ENCODE measurements at places on chromosomes 12 and 14.

DNA sequence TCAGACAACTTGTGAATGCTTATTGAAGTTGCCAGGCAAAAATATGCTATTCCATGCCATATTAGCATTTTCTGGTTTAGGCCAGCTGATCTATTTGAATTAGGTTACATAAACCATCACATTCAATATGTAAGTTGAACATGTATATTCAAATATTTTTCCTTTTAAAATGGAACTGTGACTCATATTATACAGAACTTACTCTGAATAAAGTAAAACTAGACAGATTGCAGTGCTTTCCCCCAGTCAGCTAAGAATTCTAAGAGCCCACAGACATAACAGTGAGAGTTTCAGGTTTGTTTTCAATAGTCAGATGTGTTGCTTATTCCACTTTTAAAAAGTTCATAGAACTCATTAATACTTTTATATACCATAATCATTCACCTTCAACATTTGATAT lies 119.8 kb downstream of the MGST1 start:
- DNase-seq = no peak

DNA sequence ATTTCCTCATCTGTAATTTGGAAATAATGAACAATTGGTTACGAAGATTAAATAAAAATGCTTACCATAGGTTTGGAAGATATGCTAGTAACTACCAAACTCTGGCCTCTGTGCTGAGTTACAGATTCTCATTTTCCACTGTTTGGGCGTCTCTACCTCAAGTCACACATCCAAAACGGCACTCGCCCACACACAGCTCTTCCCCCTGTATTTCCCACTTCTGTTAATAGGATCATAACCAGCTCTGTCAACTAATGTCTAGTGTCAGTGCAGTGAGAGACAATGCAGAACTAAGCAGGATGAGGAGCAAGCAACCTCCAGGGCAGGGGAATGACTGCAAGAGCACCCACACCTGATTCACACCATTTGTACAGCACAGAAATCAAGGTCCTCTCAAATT lies 10.9 kb upstream of the SYCP3 start:
- no peak for DNase-seq

- DNase-seq = no peak
These were observed 56.4 kb upstream of the RNU6-8 start for GRCh38 chr14:32259368-32260013.

- DNase-seq = no peak
These were observed 37.8 kb upstream of the ATP2A2 start for GRCh38 chr12:110243227-110243626.

DNA sequence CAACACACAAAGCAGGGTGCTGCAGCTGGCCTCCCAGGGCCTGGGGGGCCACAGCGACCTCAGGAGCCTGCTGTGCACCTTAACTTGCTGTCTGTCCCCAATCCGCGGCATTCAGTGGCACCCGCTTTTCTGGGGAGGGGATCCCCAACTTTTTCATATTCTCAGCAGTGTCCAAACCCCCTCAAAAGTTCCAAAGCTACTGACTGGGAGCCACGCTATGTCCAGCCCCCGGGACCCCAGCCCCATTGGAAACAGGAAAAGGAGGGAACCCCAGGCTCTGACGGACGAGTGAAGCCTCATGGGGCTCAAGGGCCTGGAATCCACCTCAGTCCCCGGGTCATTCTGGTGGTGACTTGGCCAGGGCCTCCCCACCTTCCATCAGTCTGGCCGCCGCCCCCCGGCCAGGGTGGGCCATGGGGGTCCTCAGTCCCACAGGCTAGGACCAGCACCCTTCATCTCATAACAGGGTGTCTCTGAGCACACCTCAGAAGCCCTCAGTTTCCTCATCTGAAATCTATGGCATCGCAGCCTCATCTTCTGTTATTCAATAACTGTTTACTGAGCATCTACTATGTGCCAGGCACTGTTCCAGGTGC lies 127.3 kb downstream of the NCOR2 start:
- DNase-seq = no peak

- no peak for DNase-seq
These were observed 47.3 kb upstream of the FZD10 start for GRCh38 chr12:130114952-130115351.

DNA sequence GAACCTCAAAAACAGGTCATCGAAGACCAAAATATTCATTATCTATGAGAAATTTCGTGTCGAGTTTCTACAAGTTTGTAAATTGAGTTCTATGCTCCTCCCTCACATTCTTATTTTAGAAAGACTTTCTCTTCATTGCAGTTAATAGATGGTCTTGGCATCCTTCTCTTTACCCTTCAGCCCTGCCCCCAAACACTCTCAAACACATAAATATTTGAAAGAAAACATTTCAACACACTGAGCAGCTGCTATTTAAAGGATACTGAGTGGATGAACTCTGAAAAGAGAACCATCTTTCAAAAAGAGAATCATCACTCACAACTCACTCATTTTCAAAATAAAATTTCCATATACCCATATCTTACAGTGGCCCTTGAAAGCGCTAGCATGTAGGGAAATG lies 67.1 kb downstream of the NUAK1 start:
- no peak for DNase-seq

GRCh38 chr12:124581307-124582107 lies 14.1 kb upstream of the NCOR2 start:
- DNase-seq = no peak

DNA sequence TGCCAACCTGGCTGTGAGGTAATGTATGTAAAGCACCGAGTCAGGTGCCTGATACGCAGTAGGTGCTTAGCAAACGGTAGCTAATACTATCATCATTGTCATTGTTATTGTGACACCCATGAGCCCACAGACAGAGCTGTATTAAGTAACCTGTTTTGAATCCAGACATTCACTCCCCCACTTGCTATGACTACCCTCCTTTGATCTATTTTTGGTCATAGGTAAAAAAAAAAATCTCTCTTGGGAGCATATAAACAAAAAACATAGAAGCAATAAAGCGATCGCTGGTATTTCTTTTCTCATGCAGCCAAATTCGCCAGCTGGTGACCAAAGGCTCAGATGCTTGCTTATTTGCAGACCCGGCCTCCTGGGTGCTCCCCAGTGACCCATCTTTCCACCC lies 330.2 kb downstream of the DPF3 start:
- DNase-seq = no peak

- no peak for DNase-seq
These were observed 78.8 kb downstream of the TMCC3 start for GRCh38 chr12:94571556-94571955.

DNA sequence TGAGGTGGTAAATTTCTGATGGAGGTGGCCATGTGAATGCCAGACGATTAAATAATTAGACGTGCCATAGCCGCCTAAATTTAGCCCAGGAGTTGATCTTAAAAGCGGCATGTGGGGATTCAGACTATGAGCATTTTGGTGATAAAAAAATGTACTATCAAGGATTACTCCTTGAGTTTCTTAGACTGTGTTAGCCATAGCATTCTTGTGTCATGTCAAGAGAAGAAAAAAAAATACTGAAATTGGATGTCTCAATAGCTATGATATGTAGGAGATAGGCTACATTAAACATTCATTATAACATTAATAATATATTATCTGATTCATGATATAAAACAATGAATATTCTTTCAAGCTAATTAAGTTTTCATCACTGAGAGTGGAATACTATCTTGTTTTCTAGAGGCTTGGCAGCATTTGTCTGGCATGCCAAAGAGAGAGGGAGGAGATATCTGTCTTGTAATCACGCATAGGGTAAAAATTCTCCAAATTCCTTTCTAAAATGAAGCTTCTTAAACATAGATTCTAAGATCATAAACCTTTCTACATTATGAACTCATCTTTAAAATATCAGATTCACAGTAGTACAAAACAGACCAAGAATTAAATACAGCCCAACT lies 727.0 kb downstream of the C12orf50 start:
- no peak for DNase-seq

- no peak for DNase-seq
These were observed 163.3 kb downstream of the ETV6 start for GRCh38 chr12:11812586-11813437.

DNA sequence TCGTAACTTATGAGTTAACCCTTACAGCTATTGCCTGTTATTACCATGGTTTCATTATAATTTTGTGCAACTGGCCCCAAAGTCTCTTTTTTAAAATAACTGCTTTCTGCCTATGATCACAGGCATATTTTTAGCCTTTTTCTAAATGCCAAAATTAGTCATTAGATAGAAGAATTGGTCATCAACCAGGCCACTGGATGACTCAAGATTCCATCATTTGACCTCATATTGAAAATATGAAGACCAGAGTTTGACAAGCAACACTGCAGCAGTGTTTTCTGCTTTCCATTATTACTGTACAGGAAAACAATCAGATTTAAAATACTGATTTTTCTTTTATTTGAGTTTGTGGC lies 54.7 kb upstream of the OTOGL start:
- DNase-seq = no peak

GRCh38 chr12:53219292-53219955 lies 12.4 kb upstream of the ITGB7 start:
- DNase-seq = no peak

DNA sequence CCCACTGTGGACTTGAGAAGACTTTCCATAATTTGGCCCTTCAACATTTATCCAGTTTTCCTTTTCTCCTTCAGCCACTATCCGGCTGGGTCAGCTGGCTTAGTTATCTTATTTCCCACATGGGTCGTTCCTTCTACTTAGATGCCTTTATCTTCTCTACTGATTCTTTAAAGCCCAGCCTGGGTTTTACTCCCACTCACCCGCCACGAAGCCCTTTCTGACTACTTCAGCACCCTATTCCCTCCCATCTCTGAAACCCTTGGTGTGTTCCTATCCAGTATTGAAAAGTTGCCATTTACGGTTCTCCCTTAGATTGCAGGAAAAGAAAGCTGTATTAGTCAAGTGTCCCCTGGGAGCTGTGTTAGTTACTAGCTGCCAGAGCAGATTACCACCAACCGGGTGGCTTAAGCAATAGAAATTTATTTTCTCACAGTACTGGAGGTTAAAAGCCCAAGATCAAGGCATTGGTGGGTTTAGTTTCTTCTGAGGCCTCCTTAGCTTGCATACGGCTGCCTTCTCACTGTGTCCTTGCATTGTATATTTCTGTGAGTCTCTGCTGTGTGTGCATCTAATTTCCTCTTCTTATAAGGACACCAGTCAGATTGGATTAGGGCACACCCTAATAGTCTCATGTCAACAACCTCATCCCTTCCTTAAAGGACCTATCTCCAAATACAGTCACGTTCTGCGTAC lies 105.5 kb downstream of the GPATCH2L start:
- DNase-seq = no peak

DNA sequence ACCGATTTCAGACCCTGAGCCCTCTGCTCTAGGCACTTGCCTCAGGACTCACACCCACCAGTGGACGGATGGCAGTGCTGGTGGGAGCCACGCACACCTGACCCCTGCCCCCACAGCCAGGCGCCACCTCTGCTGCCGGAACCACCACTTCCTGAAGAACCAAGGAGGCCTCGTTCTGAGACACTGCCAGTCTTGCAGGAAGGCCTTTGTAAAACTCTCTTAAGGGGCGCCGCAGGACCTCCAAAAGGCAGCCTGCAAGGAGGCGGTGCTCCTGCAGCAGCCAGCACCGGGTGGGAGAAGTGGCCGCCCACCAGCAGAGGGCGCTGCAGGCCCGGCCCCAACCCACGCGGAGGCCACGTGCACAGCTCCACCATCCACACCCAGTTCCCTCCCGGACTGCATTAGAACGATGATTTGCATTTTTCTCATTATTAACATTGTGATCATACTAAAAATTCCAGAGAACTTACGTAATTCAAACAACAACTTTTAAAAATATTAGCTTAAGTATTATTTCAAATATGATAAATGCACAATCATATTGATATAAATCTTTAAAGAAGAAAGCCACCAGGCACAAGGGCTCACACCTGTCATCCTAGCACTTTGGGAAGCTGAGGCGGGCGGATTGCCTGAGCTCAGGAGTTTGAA lies 12.8 kb downstream of the STX2 start:
- no peak for DNase-seq

DNA sequence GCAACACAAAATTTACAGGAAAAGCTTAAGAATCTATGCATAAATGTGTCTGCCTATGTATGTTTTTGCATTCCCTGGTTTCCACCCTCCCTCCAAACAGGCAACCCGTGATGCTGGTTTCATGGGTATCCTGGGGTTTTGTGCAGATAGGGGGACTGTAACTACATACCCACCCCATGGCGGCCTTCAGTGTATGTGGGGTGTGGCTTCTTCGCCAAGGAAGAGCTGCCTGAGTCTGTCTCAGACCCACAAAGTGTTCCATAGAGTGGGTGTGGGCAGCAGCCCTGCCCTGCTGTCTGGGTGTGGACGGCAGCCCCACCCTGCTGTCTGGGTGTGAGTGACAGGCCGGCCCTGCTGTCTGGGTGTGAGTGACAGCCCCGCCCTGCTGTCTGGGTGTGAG lies 174.8 kb downstream of the ADGRD1 start:
- DNase-seq = no peak

DNA sequence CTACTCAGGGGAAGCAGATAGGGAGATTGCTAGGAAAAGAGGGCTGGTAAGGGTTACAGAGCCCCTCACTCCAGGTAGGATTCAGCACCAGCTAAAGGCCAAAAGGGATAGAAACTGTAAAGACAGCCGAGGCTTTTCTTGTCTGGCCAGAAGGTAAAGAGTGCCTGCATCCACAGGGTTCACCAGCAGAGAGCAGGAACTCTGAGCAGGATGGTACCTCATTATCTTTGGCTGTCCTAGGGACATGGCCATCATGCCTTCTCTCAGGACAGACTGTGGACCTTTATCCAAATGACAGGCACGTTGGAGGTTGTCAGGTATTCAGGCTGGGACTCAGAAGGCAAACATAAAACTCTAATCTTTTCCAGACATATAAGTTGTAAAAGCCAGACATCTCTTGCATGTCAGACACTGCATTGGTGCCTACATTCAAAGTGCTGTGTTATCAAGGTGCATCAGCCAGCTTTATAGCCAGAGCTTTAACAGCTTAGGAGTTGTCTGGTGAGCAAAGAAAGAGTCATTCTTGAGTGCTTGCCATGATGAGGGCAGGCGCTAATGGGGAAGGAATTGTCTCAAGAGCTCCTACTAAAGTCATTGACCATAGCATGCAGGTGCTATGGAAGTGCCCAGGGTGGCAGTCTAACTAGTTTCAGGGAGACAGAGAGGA lies 89.5 kb downstream of the PELI2 start:
- DNase-seq = no peak

DNA sequence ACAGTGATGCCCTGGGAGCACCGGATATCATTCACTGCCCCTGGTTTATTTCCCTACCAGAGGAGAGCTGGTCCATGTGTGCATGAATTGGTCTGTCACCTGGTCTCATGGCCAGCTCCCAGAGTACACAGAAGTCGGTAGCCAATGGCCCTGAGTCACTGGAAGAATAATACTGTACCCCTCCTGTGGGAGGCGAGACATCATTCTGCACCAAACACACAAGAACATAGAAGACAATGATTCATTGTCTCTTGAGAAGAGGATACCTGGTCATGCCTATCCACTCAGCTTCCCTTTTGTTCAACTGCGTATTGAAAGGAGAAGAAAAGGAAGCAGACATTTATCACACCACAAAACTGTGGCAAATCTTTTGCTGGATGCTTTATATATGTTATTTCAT lies 216.2 kb downstream of the DPF3 start:
- no peak for DNase-seq

GRCh38 chr14:59317798-59318505 lies 129.5 kb downstream of the DAAM1 start:
- no peak for DNase-seq

- no peak for DNase-seq
These were observed 253.7 kb downstream of the ATXN7L3B start for GRCh38 chr12:74791365-74791764.
